Stimulated activated CD4-positive, alpha-beta T cell treated with anti-CD3 and anti-CD28 coated beads, Interleukin-4, amount 100 ng/mL, for 24 hours (primary cell): ENCODE measurements at places on chromosomes 13 and 19.

DNA sequence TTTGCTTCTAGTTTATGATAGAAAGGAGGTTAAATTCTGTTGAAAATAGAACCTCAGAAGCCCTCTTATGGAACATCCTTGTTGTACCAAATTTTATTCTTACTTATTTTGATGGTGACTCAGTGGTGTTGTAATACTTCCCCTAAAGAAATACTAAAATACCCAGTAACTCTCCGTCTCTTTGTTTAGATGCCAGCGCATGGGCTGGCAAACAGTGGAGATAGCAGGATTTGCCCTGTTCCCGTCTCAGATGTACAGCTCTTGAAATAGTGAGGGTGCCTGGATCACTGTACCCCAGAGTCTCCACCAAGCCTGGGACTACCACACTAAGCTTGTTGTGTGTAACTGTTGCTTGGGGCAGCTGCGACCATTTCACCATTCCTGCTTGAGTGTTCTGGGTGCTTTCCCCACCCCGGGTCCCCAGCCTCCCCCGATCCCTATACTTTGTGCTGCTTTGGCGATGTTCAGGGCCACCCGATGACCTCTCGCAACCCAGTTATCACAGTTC, 67.0 kb upstream of the TEX29 start:
- DNase-seq = no peak

DNA sequence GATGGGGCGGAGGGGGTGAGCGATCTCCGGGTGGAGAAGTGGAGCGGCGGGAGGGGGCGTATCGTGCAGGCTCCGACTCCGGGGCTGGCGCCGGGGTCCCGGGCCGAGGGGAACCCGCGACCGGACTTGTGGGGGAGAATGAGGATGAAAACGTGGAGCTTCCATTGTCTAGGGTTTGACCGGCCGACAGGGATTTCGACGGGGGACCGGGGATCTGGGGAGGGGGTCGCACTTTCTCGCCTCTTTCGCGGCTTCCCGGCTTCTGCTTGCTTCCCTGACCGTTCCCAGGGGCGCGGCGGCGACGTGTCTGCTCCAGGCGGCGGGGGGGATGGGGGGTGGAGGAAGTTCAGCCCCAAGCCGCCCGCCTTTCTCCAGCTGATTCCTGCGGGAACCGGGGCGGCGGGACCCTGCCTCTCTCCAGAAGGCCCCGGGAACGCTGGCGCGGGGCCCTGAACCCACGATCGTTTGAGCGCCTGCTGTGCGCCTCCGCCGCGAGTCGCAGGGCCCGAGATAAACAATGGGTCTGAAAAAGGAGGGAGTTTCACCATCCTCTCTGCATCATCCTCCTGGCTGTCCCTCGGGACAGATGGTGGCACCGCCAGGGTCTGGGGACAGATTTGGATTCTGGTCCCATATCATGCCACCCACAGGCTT, 790 bp downstream of the TPM4 start:
- DNase-seq = peak; percentile 18

DNA sequence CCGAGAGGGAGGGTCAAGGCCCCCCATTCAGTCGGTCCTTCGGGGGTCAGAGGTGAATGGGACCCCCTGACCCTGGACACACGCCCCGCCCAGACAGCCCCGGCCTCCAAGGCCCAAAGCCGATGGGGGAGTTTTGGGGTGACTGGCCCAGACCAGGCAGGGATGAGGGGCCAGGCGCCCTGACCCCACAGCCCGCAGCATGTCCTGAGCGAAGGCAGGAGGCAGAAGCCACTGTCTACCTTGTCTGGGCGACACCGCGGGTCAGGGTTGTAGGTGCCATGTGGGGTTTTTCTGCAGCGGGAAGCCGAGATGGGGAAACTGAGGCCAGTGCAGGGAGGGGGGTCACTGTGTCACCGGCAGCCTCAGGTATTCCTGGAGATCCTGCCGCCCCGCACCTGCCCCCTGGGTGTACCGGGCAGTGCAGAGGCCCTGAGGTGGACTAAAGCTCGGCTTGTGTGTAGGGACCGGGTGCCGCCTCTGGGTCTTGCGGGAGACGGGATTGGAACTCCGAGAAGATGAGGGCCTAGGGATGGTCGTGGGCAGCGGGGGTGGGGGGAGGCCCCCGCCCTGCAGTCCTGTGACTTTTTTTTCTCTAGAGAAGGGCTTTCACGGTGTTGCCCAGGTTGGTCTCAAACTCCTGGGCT, 8.5 kb downstream of the ARID3A start:
- DNase-seq = no peak

- DNase-seq = no peak
Observed at GRCh38 chr13:26999499-26999898, 172.1 kb downstream of the USP12 start.

- no peak for DNase-seq
Observed at GRCh38 chr13:77002590-77003190, 10.8 kb downstream of the CLN5 start.

- DNase-seq = no peak
Observed at GRCh38 chr13:39916330-39916729, 260.9 kb downstream of the COG6 start.

GRCh38 chr19:38063928-38064327, 156.9 kb downstream of the SIPA1L3 start:
- no peak for DNase-seq
